ENCODE measurements at places on chromosomes 4 and X.

- peak; percentile 46 for DNase-seq
Observed at GRCh38 chrX:85851418-85851817, 195.9 kb downstream of the CHM start.

DNA sequence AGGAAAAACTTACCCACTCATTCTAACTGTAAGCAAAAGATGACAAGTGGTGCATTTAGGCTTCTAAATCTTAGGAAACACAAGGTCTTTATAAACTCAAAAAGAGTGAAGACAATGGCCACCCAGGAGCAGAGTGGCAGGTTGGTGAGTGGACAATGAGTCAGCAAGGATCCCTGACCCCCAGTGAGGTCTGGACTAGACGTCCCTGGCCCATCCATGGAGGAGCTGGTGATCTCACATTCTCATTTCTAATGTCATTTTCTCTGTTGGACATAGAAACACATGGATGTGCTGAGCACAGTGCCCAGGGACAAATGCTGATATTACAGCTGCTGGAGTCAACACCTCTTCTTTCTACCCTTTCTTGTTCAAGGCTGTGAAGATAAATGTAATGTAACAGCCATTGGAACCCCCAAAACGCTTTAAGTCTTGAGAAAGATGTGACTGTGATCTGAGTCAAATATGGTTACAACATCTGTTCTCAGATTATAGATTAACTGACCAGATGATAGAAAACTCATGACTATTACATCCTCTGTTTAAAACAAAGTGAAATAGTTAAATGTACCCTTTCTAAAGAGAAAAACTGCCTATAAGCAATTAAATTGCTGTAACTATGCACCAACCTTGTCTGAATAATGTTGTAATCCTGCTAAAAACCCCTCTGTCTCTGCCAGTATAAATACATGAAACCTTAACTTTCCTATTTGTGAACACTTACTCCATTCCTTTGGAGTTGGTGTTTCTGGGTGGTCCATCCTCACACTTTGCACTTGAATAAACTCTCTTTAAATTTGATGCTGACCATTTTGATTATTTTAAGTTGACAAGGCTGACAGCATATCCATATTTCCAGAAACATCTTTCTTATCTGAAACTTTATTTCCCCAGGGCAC is 92.7 kb downstream of the USP46 start:
- DNase-seq, result no peak

DNA sequence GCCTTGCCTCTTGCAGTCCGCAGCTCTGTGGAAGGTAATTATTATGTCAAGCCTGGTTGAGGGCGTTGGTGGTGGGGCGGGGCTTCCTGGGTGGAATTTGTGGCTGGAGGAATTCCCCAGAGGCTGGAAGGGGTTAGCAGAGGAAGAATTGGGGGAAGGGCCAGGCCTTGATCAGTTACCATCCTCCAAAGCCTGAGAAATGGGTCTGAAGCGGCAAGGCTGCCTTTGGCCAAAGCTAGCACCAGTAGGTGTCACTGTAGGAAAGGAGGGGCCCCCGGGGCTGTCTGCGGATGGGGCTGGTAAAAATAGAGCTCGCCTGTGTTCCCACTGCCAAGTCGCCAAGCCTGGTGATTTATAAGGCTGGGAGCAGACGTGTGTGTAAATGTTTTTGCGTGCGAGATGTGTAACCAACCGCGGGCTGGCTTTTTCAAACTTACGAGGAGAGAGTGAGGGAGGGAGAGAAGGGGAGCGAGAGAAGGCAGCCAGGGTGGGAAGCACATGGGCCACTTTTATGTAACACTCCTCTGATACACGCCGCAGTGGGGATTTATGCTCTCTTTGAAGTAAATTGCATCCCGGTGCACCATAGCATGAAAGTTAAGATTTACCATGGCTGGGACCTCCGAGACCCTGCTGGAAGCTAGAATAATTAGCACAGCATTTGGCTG is 367.0 kb downstream of the BCOR start:
- peak; percentile 48 for DNase-seq

DNA sequence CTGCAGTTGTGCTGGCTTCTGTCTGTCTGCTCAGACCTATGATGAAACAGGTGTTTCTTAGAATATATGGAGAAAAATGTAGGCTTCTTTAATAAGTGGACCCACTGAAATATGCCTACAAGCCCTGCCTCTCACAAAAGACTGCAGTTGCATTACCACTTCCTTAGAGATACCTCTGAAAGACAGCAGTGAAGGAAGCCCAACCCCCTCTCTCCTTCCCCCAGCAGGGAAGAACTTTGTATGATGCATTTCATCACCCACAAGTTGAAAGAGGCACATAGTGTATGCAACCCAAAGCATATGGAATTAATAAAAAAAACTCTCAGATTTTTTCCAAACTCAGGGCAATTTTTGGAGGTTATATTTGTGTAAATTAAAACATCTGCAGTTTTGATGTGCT is 916.7 kb downstream of the TECRL start:
- no peak for DNase-seq

DNA sequence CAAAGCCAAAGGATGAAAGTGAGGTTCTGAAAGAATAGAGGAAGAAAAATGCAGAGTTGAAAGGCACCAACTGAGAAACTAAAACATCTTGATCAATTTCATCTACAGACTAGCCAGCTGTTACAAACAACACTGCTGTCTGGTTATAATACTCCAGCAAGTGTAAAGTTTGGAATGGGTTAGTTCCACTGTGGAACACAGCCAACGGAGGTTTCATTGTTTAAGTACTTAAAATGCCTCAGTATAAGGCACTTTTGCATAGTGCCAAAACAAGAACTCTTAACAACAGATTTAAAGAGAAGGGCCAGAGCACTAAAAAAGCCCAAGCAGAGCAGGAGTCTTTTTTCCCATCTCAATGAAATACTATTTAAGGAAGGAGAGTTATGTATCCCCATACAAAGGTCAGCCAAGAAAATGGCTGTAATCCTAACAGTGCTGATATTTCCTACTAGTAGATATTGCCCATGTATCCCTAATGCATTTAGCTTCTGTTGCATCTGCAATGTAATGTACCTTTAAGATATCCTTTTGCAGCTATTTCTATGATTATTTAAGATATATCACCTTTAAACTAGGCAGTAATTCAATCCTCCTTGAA is 16.5 kb downstream of the ACSL4 start:
- no peak for DNase-seq

- DNase-seq, result no peak
Observed at GRCh38 chr4:26912810-26913209, 52.2 kb downstream of the STIM2 start.

GRCh38 chr4:188603646-188604045 is 464.4 kb downstream of the TRIML1 start:
- DNase-seq, result no peak

DNA sequence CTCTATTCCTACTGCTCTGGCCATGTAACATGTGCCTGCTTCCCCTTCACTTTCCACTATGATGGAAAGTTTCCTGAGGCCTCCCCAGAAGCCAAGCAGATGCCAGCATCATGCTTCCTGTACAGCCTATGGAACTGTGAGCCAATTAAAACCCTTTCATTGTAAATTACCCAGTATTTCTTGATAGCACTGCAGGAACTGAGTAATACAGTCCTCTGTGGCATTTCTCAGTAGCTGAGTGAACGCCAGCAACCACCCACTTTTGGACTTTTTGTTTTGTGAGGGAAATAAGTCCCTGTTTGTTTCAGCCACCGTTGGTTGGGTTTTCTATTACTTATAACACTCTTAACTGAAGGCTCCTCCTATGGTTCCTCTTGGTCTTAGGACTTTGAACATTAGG is 104.1 kb downstream of the C4orf51 start:
- no peak for DNase-seq

DNA sequence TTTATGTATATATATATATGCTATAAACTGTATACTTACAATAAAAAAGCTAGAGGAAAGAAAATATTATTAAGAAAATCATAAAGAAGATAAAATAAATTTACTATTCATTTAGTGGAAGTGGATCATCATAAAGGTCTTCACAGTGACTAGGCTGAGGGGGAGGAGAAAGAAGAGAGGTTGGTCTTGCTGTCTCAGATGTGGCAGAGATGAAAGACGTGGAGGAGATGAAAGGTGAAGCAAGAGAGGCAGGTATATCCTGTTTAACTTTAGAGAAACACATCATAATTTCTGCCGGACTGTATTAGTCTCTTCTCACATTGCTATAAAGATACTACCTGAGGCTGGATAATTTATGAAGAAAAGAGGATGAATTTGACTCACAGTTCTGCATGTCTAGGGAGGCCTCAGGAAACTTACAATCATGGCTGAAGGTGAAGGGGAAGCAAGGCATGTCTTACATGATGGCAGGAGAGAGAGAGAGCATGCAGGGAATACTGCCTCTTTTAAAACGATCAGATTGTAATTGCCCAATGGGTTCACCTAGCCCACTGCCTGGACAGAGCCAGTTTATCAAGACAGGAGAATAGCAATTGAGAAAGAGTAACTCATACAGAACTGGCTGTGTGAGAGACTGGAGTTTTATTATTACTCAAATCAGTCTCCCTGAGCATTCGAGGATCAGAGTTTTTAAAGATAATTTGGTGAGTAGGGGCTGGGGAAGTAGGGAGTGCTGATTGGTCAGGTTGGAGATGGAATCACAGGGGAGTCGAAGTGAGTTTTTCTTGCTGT is 22.1 kb upstream of the RRAGB start:
- no peak for DNase-seq

DNA sequence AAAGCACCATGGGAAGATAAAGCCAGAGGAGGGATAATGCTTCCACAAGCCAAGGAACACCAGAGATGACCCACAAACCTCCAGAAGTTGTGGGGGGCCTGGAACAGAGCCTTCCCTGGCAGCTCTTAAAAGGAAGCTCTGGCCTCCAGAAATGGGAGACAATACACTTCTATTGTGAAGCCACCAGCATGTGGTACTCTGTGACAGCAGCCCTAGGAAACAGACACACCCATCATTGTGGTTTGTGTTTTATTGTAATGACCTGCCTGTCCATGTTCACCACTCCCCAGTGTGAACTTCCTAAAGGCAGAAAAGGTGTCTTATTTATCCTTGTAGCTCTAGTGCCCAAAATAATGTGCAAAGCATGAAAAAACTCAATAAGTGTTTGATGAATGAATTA is 264.1 kb upstream of the GATB start:
- DNase-seq, result no peak

DNA sequence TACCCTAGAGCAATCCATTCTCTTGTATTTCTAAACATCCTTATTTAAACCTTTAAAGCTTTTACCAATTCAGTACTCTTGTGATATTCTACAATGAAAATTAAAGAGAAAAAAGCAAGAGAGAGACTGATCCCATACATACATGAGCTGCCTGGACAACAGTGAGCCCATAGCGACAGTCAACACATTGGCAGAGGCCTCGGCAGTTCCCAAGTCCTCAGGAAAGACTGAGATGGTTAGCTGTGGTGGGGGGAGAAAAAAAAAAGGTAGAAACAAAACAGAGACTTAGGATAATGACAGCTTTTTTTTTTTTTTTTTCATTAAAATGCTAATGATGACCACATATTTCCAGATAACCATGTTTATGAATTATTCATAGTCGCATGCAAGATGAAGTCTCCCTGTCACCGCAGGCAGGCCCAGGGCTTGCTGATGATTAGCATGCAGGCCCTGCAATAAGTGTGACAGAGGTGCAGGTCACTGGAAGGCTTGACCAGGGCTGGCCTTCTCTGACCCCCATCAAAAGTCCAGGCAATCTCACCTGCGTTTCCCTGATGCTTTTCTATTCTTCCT is 148.8 kb downstream of the APBB2 start:
- DNase-seq, result no peak

- DNase-seq, result no peak
Observed at GRCh38 chr4:7668826-7669225, 234.1 kb upstream of the PSAPL1 start.

GRCh38 chrX:153608376-153608775 is 9.4 kb upstream of the CCNQ start:
- no peak for DNase-seq

DNA sequence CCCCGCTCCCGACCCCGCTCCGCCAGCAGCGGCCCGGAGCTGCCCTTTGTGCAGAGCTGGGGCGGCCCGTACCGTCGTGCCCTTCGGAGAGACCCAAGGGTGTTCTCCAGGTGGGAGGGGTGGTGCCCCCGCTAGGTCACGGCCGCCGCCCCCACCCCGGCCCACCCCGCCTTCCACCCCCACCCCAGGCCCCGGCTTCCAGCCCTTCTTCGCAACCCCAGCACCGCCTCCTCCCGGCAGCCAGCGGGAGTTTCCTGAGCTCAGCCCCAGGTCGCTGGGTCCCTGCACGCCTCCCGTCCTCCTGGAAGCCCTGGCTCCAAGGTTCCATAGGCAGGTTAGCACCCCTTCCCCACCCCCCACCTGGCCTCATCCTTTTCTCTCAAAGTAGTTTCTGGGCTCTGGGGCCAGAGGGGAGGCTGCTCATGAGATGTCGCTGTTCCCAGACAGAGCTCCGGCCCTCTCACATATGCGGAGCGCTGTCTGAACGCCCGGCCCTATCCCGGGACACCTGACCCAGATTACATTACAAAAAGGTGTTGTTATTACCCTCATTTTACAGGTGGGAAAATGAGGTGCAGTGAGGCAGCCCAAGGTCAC is 25.2 kb upstream of the FGFR3 start:
- peak; percentile 81 for DNase-seq

- no peak for DNase-seq
Observed at GRCh38 chr4:139887376-139887802, 221.8 kb downstream of the MGST2 start.

- DNase-seq, result no peak
Observed at GRCh38 chr4:1772853-1773538, 20.1 kb upstream of the FGFR3 start.

DNA sequence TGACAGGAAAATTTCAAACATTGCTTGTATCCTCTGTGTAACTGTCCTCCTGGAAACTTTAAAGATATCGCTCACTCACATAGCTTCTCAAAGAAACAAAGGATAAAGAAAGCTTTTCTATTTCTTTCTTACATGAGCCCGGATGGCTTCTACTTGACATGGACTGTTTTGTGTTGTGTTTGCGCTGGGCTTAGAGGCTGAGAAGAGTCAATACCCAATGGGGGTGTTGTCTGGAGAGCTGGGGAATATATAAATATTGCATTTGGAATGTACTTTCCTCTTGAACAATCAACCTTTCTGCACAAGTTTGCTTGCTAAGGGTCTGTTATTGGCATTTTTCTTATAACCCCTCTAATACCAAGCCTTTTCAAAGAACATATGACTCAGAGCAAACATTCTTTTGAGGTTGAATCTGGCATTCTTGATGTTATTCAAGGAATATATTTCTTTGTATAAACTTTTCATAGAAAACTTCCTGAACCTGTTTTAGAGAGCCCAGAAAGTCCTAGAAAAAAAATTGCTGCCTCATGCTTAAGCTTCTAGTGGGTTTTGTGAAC is 331.9 kb downstream of the PACRGL start:
- peak; percentile 39 for DNase-seq

- no peak for DNase-seq
Observed at GRCh38 chr4:111434586-111434985, 710.7 kb upstream of the FAM241A start.

DNA sequence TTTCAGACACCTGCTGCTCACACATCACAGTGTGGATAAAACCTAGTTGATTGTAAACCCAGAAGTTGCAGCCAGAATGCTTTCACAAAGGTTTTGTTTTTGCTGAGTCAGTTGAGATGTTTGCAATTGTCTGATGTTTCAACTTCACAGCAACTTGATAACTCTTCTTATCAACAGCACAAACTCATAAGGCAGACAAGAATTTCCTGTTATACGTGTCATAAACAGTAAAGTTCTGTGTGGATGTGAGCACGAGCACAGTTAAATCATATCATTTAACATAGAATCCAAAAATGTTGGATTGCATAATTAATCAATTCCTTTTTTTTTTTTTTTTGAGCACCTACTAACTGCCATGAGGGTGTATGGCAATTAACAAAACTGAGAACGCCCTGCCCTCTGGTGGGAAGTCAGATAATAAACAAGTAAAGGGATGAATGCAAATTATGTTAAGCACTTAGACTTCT is 512.2 kb downstream of the PDHA2 start:
- no peak for DNase-seq

All from T47D (cell line).